Vagina (tissue), 2 donors: ENCODE measurements at places on chromosomes 6 and 20. TPM values are rescaled to one million over a fixed set of nuclear protein-coding genes. Genes with fewer than 3 reads are reported as not detected.

KDM1B gene
- 20.6 TPM for total RNA-seq

- H3K36me3 ChIP-seq = no peaks in the 10 kb centered on the region
- no peak for DNase-seq
- H3K4me3 ChIP-seq = no peak overlapping the region
- H3K27me3 ChIP-seq = no peaks in the 10 kb centered on the region
- H3K27ac ChIP-seq = no peak overlapping the region
Observed at GRCh38 chr20:39825950-39826349, 863.1 kb downstream of the MAFB start.

GRCh38 chr6:110617057-110617456, 140.6 kb upstream of the SLC22A16 start:
- H3K4me1 ChIP-seq = peaks cover 9% of the 10 kb centered on the region
- peaks cover 24% of the 10 kb centered on the region for H3K36me3 ChIP-seq
- H3K4me3 ChIP-seq = no peak overlapping the region
- H3K27me3 ChIP-seq = no peaks in the 10 kb centered on the region

DNA sequence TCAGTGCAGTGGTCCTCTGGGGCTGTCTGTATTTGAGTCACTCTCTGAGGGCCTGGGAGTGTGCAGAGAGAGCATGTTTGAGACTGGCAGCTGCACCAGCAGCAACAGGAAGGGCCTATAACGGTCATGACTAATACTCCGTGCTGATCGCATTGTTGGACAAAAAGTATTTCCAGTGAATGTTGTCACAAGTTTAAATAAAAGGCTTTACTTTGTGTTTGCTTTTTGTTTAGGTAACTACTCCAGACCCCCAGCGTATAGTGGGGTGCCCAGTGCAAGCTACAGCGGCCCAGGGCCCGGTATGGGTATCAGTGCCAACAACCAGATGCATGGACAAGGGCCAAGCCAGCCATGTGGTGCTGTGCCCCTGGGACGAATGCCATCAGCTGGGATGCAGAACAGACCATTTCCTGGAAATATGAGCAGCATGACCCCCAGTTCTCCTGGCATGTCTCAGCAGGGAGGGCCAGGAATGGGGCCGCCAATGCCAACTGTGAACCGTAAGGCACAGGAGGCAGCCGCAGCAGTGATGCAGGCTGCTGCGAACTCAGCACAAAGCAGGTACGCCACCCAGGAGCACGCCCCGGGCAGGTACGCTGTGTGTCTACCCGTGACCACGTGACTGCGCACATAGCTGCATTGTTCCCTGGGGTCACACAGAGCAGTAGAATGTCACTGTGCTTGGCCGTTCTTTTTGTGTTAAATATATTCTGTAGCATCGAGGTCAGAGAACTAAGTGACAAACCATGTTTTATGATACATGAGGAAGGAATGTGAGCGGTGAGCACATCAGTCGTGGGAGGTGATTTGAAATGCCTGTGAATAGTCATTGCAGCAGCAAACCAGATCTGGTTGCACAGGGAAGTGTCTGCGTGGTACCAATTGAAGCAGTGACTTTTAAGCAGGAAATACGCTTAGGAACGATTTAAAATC, 174.7 kb downstream of the TMEM242 start:
- no peak overlapping the region for H3K4me3 ChIP-seq
- H3K27me3 ChIP-seq = no peaks in the 10 kb centered on the region
- peaks cover 45% of the 10 kb centered on the region for H3K4me1 ChIP-seq
- no peak for DNase-seq
- peaks cover 17% of the 10 kb centered on the region for H3K36me3 ChIP-seq

- H3K27me3 ChIP-seq = no peaks in the 10 kb centered on the region
- H3K4me1 ChIP-seq = no peaks in the 10 kb centered on the region
- H3K36me3 ChIP-seq = no peaks in the 10 kb centered on the region
- DNase-seq = no peak
Observed at GRCh38 chr6:116221067-116221466, 32.8 kb downstream of the TSPYL4 start.

NXT1 gene
- total RNA-seq = 40.0 TPM

- no peak for DNase-seq
- no peaks in the 10 kb centered on the region for H3K36me3 ChIP-seq
- H3K27ac ChIP-seq = no peak overlapping the region
- no peak overlapping the region for H3K4me3 ChIP-seq
- no peaks in the 10 kb centered on the region for H3K27me3 ChIP-seq
- peaks cover 14% of the 10 kb centered on the region for H3K4me1 ChIP-seq
Observed at GRCh38 chr6:75213112-75213511, 7.3 kb upstream of the COL12A1 start.

GRCh38 chr6:25481267-25481666, 170.7 kb upstream of the SCGN start:
- no peaks in the 10 kb centered on the region for H3K27me3 ChIP-seq
- H3K36me3 ChIP-seq = no peaks in the 10 kb centered on the region
- DNase-seq = no peak
- no peak overlapping the region for H3K4me3 ChIP-seq
- H3K27ac ChIP-seq = no peak overlapping the region
- H3K4me1 ChIP-seq = no peaks in the 10 kb centered on the region

DNA sequence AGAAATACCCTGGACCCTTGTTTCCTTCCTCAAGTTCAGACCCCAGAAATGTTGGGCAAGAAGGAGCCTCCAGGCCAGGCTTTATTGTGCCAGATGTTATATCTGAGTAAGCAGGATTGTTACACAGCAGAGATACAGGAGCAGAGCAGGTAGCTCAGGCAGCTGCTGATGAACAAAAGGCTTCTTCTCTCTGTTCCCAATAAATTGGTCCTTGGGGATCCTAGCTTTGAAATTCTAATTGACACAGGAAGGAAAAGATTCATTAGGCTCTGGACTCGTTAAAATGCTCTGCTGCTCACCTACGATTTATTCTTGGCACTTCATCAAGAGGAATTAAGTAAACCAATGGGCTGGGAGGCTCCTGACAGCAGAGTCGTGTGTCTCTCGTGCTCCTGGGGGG, 54.2 kb downstream of the RALY start:
- H3K27ac ChIP-seq = no peak overlapping the region
- H3K27me3 ChIP-seq = no peaks in the 10 kb centered on the region
- H3K36me3 ChIP-seq = no peaks in the 10 kb centered on the region
- DNase-seq = no peak

MYBL2 gene
- 1.7 TPM for total RNA-seq

- DNase-seq = no peak
- no peak overlapping the region for H3K4me3 ChIP-seq
- H3K27ac ChIP-seq = no peak overlapping the region
Observed at GRCh38 chr6:127606131-127606562, 29.2 kb downstream of the C6orf58 start.

DNA sequence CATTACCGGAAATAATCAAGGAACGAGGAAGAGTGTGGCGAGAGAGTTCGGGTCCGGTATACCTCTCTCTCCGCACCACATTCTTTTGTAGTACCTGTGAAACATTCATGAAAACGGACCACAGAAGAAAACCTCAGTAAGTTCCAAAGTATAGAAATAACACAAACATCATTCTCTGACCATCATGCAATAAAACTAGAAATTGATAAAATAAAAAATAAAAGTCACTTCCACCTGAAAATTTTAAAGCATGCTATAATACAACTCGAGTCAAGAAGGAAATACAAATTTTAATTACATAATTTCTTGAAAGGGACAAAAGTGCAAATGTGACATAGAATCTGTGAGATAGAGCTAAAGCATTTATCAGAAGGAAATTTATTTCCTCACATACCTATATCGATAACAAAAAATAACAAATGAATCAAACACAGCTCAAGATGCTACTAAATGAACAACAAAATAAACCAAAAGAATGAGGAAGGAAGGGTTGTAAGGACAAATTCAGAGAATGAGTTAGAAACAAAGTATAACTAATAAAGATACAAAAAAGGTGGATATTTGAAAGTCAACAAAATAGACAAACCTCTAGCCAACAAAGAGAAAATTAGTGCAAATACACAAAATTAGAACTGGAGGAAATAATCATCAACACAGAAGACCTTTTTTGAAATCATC, 84.2 kb downstream of the TRIM27 start:
- H3K27me3 ChIP-seq = no peaks in the 10 kb centered on the region
- no peaks in the 10 kb centered on the region for H3K36me3 ChIP-seq
- no peak overlapping the region for H3K27ac ChIP-seq
- peaks cover 16% of the 10 kb centered on the region for H3K4me1 ChIP-seq
- no peak for DNase-seq
- peak overlapping the region; percentile 61 for H3K4me3 ChIP-seq

REV3L gene
- total RNA-seq = 33.9 TPM

DNA sequence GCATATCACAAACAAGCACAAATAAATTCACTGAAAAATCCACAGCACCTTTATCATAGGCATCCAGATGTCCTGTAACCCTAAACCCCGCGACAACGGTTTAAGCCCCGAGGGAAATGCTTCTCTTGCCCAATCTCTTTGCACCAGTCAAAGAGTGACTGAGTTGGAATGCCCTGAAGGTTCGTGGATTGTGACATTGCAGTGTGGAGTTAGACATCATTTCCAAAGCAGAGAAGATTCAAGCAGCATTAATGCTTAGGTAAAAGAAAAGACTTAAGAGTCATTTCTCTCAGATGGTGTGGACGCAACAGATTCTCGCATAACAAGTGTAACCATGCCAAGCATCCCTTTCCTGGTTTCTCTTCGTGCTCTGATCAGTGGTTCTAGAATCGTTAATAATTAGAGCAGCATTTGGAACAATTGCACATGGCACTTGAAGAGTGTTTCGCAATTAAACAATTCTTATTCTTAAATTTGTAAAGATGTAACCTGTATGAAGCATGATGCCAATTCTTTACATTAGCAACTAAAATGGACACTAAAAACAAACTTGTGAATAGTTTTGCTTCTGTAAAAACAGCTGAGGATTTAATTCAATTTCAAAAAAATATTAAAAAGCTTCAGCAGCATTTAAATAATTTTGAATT, 121.6 kb downstream of the HIVEP2 start:
- H3K36me3 ChIP-seq = no peaks in the 10 kb centered on the region
- H3K27me3 ChIP-seq = no peaks in the 10 kb centered on the region
- no peak overlapping the region for H3K27ac ChIP-seq
- no peak overlapping the region for H3K4me3 ChIP-seq

BPIFB1 gene
- total RNA-seq = not detected

AKAP7 gene
- total RNA-seq = 6.4 TPM

GRCh38 chr6:100167585-100167984, 173.6 kb upstream of the MCHR2 start:
- no peak overlapping the region for H3K27ac ChIP-seq
- no peaks in the 10 kb centered on the region for H3K36me3 ChIP-seq
- H3K4me1 ChIP-seq = no peaks in the 10 kb centered on the region
- DNase-seq = no peak
- no peaks in the 10 kb centered on the region for H3K27me3 ChIP-seq
- no peak overlapping the region for H3K4me3 ChIP-seq
